ENCODE measurements at places on chromosomes 12 and 14. TPM values are rescaled to one million over a fixed set of nuclear protein-coding genes. Genes with fewer than 3 reads are reported as not detected.
A peak's percentile ranks its signal among the peaks of the same experiment; 100 is the strongest.

Gene CLMN
- 4.7 TPM for total RNA-seq

Gene GARIN6
- total RNA-seq: not detected

Gene SERPINA3
- 207 TPM for total RNA-seq

Gene CCDC177
- not detected for total RNA-seq

Gene SMIM41
- 7.9 TPM for total RNA-seq

DNA sequence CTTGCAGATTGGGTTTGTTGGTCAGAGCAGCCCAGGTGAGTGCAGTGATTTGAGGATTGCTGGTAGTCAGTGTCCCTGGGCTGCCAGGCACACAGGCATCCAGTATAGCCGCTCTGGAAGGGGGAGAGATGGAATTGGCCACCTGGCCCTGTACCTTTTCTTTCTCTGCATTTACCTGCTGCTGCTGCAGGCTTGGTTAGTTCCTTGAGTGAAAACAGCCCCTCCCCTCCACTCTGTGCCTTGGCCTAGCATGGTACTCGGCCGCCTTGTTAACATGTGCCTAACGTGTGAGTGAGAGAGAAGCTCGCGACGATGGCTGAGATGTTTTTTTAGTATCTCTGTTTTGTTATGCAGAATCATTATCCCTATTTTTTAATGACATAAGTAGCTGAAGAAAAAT lies 49.3 kb upstream of the AMN start:
- no peak for DNase-seq

DNA sequence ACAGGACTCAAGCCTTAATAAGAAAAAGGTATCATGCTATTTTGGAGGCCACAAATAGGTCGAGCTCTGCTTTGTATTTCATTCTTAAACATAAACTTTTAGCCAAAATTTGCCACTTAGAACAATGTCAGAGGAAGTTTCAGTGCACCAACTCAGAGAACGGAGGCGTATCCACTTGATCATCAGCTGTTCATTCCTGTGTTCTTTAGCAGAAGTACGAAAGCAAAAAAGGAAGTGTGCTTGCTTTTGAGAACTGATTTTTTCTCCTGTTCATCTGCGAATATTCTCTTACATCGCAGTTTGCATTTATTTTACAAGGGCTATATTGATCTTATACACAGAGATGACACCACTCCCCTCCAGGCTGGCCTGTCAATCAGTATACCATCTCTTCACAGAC lies 188.6 kb upstream of the SOX5 start:
- no peak for DNase-seq

GRCh38 chr14:33917661-33918060 lies 33.2 kb downstream of the EGLN3 start:
- DNase-seq: no peak

DNA sequence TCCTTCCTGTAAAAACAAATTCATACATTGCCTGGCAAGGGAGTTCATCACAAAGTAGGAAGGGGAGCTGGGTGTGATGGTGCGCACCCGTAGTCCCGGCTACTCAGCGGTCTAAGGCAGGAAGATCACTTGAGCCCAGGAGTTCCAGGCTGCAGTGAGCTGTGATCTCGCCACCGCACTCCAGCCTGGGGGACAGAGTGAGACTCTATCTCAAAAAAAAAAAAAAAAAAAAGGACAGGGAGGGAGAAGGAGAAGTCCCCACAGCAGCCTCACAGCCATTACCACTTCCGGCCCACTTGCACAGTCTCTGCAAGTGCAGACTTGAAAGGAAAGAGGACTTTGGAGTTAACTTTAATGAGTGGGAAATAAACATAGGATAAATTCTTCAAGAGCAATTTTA lies 121.0 kb downstream of the FBXL14 start:
- DNase-seq: no peak

GRCh38 chr12:3152892-3153291 lies 75.7 kb downstream of the TSPAN9 start:
- no peak for DNase-seq

- no peak for DNase-seq
Observed at GRCh38 chr14:34299360-34299759, 162.7 kb downstream of the SPTSSA start.

DNA sequence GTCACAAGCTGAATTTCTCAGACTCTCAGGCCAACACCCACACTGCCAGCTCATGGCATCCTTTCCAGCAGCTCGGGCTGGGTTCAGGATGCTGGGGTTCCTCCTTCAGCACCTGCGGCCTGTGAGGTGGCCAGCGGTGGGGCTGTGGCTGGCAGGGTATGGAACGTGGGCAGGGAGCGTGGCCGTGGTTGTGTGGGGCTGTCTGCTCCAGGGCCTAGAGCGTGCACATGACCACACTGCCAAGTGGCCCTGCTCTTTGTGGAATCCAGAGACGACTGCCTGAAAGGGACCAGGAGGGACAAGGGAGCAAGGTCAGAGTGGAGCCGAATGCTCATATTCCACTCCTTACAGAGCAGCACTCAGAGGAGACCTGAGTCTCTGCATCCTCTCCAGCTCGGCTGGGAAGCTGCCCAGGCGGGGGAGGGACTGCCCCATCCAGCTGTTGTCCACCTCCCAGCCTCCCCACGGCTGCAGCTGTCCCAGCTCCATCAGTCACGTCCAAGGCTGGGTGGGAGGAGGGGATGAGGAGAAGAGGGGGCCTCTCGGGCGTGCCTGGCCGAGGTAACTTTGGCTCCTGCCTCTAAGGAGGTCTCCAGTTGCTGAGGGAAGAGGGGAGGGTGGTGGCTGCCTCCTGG lies 71.3 kb downstream of the TSPAN9 start:
- DNase-seq: no peak

DNA sequence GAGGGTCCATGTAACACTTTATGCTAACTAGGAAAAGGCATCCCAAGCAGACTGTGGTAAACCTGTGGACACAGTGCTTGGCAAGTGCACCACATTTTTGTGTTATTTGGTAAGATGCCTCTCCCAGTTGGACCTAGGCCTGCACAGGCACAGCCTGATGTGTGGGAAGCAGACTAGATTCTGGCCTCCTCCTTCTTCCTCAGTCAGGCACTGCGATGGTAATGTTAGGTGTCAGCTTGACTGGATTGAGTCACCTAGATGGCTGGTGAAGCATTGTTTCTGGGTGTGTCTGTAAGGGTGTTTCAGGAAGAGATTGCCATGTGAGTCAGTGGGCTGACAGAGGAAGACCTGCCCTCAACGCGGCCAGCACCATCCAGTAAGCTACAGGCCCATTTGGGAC lies 25.3 kb upstream of the RHOJ start:
- DNase-seq: no peak

GRCh38 chr12:24709216-24709615 lies 239.7 kb downstream of the BCAT1 start:
- DNase-seq: no peak

DNA sequence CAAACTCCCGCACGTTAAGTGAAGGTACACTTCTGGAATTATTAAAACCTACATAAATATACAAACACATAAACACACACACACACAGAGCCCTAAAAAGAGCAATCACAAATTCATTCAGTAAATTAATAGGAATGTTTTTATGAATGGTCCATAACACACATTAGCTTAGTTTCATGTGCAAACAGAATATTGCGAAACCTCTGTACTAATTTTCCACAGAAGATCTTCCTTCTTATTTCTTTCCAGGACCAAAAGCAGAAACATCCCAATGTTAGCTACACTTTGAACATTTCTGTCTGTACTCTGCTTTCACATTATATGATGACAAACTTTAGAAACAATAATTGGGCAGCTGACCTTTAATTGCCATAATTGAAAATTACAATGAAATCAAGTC lies 101.6 kb downstream of the SOX5 start:
- no peak for DNase-seq

GRCh38 chr12:68675101-68675842 lies 11.5 kb upstream of the NUP107 start:
- no peak for DNase-seq

- no peak for DNase-seq
Observed at GRCh38 chr12:64566122-64566521, 44.2 kb upstream of the RASSF3 start.

DNA sequence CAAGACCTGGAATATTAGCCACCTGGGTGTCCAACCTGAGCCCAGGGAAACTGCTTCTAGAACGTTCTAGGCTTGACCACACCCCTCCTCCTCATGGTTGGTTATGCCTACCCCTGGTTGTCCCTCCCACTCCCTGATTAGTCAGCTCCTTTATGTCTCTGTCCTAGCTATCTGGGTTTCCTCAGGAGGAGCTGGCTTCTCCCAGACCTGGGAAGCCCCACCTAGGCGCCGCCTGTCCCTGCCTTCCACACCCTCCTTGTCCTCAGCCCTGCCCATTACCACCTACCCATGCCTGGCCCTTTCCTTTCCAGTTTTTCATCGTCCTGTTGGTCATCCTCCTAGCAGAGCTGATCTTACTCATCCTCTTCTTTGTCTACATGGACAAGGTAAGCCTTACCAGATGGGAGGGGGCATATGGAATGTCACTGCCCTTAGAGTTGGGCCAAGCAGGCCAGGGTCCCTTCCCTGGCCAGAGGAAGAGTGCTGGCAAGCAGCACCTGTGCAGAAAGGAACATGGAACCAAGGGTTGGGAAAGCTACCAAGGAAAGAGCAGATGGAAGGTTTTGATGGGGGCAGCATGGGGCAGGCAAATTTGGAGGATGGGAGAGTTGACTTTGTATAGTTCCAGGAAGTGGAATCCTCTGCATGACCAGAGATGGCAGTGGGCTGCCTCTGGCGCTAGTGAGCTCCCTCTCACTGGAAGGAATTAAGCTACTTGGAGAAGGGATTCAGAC lies 201.7 kb downstream of the TSPAN9 start:
- DNase-seq: no peak

- DNase-seq: peak; percentile 75
Observed at GRCh38 chr12:92144631-92145480, 790 bp downstream of the BTG1 start.

DNA sequence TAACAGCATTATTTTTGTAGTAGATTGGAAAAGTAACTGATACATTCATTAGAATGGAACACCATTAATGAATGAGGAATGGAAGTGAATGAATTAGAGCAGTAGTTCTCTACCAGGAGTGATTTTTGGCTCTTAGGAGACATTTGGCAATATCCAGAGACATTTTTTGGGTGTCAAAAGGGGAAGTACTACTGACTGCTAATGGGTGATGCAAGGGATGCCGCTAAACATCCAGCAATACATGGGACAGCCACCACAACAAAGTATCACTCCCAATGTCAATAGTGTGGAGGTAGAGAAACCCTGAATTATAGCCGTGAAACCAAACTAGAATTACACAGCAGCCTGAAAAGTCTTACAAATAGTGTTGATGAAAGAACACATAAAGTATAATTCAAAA lies 1.5 kb downstream of the CHURC1 start:
- DNase-seq: no peak

GRCh38 chr14:24250354-24250753 lies 7.9 kb upstream of the TINF2 start:
- no peak for DNase-seq
